ENCODE measurements at places on chromosomes 5 and 9.

DNA sequence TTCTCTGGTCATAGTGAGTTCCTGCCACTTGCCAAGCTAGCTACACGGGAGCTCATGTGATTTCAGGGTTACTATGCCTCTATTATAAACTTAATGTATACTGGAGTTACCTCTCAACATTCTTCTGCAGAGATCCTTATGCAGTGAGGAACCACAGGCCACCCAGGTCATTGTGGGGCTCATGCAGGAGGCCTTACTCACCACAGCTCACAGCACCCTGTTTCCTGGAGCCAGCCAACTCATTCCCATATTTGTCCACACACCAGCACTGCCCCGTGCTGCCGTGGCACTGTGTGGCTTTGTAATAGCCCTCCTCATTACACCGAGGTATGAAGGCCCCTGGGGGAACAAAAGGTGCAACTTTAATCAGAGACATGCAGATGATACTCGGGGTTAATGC lies 520.0 kb downstream of the SPOCK1 start:
- no peak for DNase-seq

- DNase-seq = no peak
Measured at GRCh38 chr5:137636830-137637714, 98.8 kb downstream of the KLHL3 start.

DNA sequence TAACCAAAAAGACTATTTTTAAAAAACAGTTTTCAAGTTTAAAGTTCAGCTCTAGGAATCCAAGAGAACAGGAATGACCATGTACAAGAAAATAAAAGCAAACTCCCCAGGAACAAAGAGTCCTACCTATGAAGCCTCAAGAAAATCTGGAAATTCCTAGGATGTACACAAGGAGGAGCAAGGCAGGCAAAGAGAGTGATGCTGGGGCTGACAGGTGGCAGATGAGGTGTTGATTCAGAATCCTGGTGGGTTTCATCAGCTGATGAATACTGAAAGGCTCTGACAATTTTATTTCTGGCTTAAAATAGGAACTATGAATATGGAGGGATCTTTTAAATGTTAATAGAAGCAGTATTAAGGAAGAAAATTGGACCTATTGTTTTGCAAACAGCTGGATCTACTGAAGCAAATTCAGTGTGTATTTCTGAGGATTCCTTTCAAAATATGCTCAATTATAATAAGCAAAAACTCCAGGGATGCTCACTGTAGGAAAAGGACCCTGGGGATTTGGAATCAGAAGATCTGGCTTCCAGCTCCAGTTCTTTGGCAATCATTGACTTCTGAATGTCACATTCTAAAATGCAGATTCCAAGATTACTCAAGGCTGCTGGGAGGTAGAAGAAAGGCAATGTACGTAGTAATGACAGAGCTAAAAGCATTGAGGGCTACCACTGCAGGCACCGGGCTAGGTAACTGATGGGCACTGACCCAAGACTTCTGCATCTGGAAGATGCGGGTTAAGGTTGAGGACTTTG lies 28.0 kb upstream of the SH3RF2 start:
- no peak for DNase-seq

DNA sequence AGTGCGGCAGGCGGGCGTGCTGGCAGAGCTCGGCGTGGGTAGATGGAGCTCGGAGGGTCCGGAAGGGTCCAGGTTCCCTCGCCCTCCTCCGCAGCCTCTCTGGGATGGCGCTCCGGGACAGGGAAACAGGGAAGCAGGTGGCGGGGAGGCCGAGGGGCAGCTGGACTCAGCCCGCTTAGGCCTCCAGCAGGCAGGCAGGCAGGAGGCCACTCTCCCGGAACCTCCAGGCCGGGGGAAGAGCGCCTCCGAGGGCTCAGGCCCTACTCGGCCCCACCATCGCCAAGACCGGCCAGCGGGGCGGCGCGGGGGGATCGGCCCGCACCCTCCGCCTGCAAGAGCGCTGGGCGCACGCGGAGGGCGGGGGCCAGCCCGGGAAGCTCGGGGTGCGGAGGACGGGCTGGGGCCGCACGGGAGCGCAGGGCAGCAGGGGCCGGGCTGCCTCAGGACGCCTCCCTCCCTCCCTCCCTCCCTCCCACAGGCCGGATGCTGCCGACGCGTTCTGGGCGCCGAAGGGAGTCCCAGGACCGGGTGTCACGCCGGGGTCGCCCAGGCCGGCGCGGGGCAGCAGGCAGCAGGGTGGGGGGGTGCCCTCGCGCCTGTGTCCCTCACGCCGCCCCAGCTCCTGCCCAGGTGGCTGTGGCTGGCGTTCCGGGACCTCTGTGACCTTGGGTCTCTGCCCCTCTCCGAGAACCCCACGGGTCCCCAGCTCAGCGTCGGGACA lies 977 bp downstream of the MGAT4B start:
- DNase-seq = no peak

DNA sequence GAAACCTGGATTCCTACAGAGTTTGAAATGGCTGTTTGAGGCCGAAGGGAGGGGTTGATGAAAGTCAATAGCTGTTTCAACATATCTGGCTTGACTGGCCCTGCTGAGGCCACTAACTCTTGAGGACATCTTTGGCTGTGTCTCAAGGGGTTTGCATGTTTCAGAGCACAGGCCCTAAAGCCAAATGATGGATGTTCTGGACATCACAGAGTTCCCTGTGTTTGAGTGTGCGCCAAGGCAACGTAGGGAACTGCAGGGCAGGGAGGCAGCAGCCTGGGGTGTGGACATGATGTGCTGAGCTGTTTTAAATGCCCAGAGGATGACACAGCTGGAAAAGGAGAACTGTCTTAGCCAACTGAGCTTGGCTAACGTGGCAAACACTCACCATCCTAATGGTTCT lies 89.6 kb downstream of the RAPGEF1 start:
- no peak for DNase-seq

Measured in DMS153 (cell line).